ENCODE measurements at places on chromosomes 6 and 20. TPM values are rescaled to one million over a fixed set of nuclear protein-coding genes. Genes with fewer than 3 reads are reported as not detected.

Gene SLC25A27
- total RNA-seq, result 0.48 TPM

Gene DPPA5
- total RNA-seq, result not detected

Gene EYS
- total RNA-seq, result not detected

Gene MCCD1
- total RNA-seq, result not detected

Gene MMP24
- 0.57 TPM for total RNA-seq

Gene ELOVL4
- total RNA-seq, result 6.2 TPM

Gene PRRT1
- 3.9 TPM for total RNA-seq

- DNase-seq, result no peak
- peaks cover 6% of the 10 kb centered on the region for H3K27me3 ChIP-seq
- H3K4me1 ChIP-seq, result peaks cover 37% of the 10 kb centered on the region
- H3K27ac ChIP-seq, result no peak overlapping the region
- H3K4me3 ChIP-seq, result no peak overlapping the region
These were observed 4.9 kb upstream of the CDSN start for GRCh38 chr6:31125162-31125561.

DNA sequence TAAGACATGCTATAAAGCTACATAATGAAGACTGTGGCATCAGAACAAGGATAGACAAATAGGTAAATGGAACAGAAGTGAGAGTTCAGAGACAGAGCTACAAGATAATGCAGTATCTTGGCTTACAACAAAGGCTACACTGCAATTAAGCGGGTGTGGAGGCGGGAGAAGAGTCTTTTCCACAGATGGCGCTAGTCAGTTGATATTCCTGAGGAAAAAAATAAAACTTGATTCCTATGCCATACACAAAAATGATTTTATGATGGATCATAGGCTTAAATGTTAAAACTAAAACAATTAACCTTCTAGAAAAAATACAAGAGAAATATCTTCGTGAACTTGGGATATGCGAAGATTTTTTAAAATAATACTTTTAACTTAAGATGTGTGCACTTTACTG, 31.0 kb downstream of the RIN2 start:
- H3K4me1 ChIP-seq, result peaks cover 44% of the 10 kb centered on the region
- H3K4me3 ChIP-seq, result no peak overlapping the region
- DNase-seq, result no peak
- H3K27ac ChIP-seq, result no peak overlapping the region

GRCh38 chr6:33271117-33271467, 584 bp downstream of the VPS52 start:
- DNase-seq, result no peak
- H3K36me3 ChIP-seq, result peaks cover 70% of the 10 kb centered on the region
- peaks cover 52% of the 10 kb centered on the region for H3K4me1 ChIP-seq

GRCh38 chr20:46723039-46723438, 13.6 kb downstream of the SLC2A10 start:
- peaks cover 43% of the 10 kb centered on the region for H3K36me3 ChIP-seq
- H3K4me3 ChIP-seq, result no peak overlapping the region
- no peaks in the 10 kb centered on the region for H3K4me1 ChIP-seq
- no peak for DNase-seq

DNA sequence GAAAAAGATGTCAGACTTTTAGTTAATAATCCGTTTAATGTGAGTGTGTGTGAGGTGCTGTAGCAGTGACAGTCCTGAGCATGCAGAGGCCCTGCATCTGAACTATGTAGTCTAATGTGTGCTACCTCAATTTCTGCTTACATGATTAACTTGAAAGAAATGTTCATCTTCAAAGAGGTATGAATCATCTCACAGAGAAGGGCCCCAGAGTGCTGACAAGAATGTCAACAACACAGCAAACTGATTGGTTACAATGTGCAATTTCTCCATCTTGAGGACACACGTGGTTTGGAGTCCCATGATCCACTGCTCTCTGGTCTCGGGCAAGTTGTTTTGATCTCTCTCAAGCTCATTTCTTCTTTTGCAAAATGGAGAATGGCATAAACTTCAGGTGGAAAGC, 61.7 kb upstream of the EMILIN3 start:
- peaks cover 66% of the 10 kb centered on the region for H3K4me1 ChIP-seq
- H3K27me3 ChIP-seq, result no peaks in the 10 kb centered on the region
- no peak overlapping the region for H3K4me3 ChIP-seq
- H3K36me3 ChIP-seq, result peaks cover 56% of the 10 kb centered on the region

DNA sequence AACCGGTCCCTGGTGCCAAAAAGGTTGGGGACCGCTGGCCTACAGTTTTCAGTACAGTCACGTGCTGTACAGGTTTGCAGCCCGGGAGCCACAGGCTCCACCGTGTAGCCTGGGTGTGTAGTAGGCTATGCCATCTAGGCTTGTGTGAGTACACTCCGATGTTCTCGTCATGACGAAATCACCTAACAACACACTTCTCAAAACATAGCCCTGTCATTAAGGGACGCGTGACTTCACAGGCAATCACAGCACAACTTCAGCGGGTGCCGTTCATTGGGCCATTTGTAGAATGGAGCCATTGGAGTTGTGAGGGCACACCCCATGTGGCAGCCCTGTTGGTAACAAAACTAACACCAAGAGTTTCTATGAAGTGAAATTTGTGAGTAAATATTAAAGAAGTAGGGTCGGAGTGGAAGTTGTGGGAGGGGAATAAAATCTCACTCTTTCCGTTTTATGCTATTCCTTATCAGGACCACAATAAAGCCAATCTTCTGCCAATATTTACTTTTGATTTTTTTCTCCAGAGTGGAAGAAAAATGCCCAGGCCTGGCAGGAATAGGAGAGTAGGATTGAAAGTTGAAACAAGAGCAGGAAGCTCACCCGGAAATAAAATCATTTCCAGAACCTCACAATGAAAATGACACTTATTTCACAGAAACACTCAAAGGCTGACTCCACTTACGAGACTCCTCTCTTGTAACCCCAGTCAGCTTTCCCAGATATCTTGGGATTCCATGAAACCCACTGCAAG, 63.7 kb upstream of the PTPN1 start:
- H3K27me3 ChIP-seq, result no peaks in the 10 kb centered on the region
- peaks cover 41% of the 10 kb centered on the region for H3K4me1 ChIP-seq
- no peak for DNase-seq
- H3K27ac ChIP-seq, result no peak overlapping the region
- H3K36me3 ChIP-seq, result peaks cover 4% of the 10 kb centered on the region
- H3K4me3 ChIP-seq, result no peak overlapping the region

- H3K4me1 ChIP-seq, result peaks cover 9% of the 10 kb centered on the region
- no peak for DNase-seq
- no peak overlapping the region for H3K4me3 ChIP-seq
- H3K27ac ChIP-seq, result no peak overlapping the region
These were observed 113.4 kb downstream of the NFATC2 start for GRCh38 chr20:51429144-51429482.

- no peaks in the 10 kb centered on the region for H3K4me1 ChIP-seq
- H3K36me3 ChIP-seq, result no peaks in the 10 kb centered on the region
- peaks cover 14% of the 10 kb centered on the region for H3K27me3 ChIP-seq
- no peak for DNase-seq
- no peak overlapping the region for H3K27ac ChIP-seq
These were observed 66.1 kb downstream of the CD24 start for GRCh38 chr6:106908386-106908840.

DNA sequence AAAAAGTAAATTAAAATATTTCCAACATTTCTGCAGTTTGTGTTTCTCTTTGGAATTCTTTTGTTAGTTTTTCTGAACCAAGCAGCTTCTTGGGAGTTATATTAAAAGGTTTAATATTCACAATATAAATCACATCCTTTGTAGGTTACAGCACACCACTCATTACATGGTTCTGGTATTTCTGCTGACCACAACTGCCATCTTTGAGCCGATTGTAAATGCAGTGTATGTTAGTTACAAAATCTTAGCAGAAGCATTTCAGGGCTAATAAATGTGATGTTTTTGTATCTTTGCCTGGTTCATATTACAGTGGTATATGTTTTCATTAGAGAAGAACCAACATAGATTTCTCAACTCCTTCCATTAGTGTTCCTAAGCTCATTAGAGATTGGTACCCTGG, 19.1 kb upstream of the TSHZ2 start:
- H3K36me3 ChIP-seq, result no peaks in the 10 kb centered on the region
- no peak overlapping the region for H3K27ac ChIP-seq
- no peak overlapping the region for H3K4me3 ChIP-seq
- H3K27me3 ChIP-seq, result peaks cover 2% of the 10 kb centered on the region

- no peak overlapping the region for H3K27ac ChIP-seq
- no peaks in the 10 kb centered on the region for H3K36me3 ChIP-seq
- DNase-seq, result no peak
- H3K27me3 ChIP-seq, result peaks cover 11% of the 10 kb centered on the region
- H3K4me3 ChIP-seq, result no peak overlapping the region
- peaks cover 18% of the 10 kb centered on the region for H3K4me1 ChIP-seq
These were observed 60.2 kb downstream of the NOL4L start for GRCh38 chr20:32524829-32525501.

DNA sequence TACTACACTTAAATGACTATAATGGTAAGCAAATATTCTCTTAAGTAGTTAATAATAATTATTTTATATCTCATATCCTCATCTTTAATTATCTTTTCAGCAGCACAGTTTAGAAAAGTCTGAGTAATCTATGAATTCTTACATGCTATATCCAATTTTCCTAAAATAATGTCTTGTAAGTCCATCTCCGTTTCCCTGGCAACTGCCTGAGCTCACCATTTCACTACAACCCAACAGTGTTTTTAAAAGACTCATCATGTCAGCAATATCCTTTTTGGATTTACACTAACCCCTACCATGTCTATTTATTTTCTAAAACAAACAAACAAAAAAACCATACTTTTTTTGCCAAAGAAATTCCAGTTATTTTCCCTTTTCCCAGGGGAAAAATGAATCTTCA, 859.6 kb downstream of the EYS start:
- no peaks in the 10 kb centered on the region for H3K27me3 ChIP-seq
- no peak overlapping the region for H3K4me3 ChIP-seq
- H3K4me1 ChIP-seq, result no peaks in the 10 kb centered on the region
- no peaks in the 10 kb centered on the region for H3K36me3 ChIP-seq
- H3K27ac ChIP-seq, result no peak overlapping the region

DNA sequence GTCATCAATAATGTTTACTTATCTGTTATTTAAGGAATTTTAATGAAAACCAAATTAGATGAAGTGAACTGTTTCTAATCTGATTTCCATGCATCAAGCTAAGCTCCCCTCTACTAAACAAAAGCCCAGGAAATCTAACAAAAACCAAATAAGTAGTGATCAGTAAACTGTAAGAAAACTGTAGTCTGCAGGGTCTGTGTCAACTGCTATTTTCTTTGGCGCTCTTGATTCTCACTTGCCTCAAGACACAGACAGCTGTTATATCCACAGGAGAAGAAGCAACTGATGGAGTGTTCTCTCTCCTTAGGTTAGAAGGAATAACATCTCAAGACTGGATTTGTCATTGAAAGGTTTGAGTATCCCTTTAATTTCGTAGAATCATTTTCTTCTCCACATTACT, 293.5 kb downstream of the PHF3 start:
- H3K4me1 ChIP-seq, result no peaks in the 10 kb centered on the region
- peaks cover 1% of the 10 kb centered on the region for H3K27me3 ChIP-seq
- DNase-seq, result no peak

DNA sequence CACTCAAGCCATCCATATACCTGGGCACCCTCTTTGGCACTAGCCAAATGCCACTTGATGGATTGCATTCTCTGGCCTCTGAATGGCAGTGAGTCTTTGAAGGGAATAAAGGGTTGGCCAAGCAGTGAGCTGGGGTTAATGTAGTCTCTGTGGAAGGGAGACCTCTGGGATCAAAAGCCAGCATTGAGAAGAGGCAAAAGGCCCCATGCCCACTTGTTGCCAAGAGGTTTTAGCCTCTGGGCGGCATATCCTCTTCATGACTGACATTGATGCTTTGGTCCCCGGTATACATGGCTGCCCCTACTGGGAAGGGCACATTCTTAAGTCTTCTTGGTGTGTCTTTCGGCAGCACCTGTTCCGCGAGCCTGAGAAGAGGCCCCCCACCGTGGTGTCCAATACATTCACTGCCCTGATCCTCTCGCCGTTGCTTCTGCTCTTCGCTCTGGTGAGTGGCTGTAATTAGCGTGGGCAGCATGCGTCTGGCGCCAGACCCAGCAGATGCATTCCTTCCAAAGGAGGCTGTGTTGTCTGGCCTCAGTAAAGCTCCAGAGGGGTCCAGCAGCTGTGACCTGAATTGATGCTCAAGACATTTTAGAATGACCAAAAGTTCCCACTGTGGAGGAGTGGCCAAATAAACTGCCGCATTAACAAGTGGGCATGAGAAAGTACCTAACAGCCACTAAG, 29.5 kb downstream of the GHRH start:
- no peak overlapping the region for H3K27ac ChIP-seq
- no peak overlapping the region for H3K4me3 ChIP-seq
- no peaks in the 10 kb centered on the region for H3K27me3 ChIP-seq
- no peak for DNase-seq
- peaks cover 2% of the 10 kb centered on the region for H3K4me1 ChIP-seq
- H3K36me3 ChIP-seq, result peaks cover 38% of the 10 kb centered on the region

DNA sequence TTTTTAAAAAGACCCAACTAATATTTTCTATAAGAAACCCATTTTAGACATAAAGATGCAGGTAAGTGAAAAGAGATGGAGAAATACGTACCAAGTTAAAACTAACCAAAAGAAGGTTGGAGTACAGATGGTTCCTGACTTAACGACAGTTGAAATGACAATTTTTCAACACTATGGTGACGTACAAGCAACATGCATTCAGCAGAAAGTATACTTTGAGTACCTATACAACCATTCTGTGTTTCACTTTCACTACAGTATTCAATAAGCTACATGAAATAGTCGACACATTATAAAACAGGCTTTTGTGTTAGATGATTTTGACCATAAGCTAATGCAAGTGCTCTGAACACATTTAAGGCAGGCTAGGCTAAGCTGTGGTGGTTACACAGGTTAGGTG, 228.9 kb downstream of the RNGTT start:
- no peaks in the 10 kb centered on the region for H3K27me3 ChIP-seq
- no peaks in the 10 kb centered on the region for H3K36me3 ChIP-seq
- no peak overlapping the region for H3K27ac ChIP-seq

GRCh38 chr20:19648024-19648423, 110.0 kb upstream of the RIN2 start:
- H3K36me3 ChIP-seq, result no peaks in the 10 kb centered on the region
- no peaks in the 10 kb centered on the region for H3K4me1 ChIP-seq
- H3K4me3 ChIP-seq, result no peak overlapping the region
- no peak for DNase-seq

DNA sequence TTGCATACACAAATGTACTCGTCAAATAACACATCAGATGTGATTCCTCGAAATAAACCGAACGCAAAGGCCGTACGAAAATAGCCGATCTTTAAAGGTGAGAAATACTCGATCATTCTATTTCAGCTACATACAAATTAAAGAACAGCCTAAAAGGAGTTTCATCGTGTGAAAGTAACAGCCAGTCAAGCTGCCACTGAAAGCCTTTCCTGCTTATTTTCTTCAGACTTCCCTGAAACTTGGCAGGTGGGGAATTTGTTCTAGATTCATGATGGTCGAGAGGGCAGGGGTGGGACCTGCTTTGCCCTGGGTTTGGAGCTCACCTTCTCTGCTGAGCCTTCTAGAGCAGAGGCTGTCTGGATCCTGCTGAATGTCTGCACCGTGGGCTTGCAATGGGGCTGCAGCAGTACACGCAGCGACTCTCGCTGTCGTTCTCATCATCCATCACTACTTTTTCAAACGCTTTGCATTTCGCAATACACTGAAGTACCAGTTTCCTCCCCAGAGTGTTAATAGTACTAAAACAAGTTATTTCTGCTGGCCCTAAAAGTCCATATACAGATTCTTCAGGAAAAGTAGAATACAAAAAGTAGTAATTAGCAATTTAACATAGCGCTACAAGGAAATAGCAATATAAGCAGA, 16.2 kb downstream of the FOXC1 start:
- H3K4me1 ChIP-seq, result peaks cover 16% of the 10 kb centered on the region
- H3K36me3 ChIP-seq, result no peaks in the 10 kb centered on the region
- H3K27ac ChIP-seq, result no peak overlapping the region
- H3K4me3 ChIP-seq, result peak overlapping the region; percentile 91

All from HFFc6 (cell line).